Heart left ventricle (tissue), 16 donors: ENCODE measurements at places on chromosomes 7 and 10.
A peak's percentile ranks its signal among the peaks of the same experiment; 100 is the strongest.

- no peak for DNase-seq
Measured at GRCh38 chr10:61702584-61702983, 39.9 kb downstream of the CABCOCO1 start.

GRCh38 chr10:89644691-89644966, 413 bp downstream of the PANK1 start:
- peak; percentile 45 for DNase-seq

GRCh38 chr10:127648885-127649284, 88.1 kb upstream of the FOXI2 start:
- DNase-seq = no peak

DNA sequence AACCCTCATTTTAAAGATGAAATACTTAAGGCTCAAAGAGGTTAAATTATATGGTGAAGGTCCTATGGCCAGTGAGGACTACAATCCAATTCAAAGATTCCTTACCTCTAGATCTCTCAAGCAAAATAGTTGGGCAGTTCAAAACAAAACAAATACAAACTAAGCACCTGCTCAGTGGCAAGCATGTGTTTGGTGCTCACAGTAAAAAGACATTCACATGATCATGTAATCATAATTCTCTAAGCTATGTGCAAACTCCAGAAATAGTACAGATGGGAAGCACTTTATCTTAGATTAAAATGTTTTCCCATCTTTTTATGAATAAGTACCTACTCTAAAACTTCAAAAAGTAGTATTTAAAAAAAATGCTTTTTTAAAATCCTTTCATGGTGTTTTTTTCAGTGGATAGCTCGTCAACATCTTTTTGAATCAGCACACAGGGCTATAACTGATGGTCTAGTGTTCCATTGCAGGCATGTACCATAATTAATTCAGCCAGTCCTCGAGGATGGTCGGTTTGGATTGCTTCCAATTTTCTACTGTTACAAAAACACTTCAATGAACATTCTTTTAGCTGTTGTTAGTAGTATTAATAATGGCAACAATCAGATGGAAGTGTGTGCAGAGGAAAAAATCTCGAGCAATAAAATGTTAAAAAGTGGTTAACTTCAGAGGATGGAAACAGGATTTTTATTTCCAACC, 58.4 kb downstream of the CHCHD3 start:
- DNase-seq = no peak

DNA sequence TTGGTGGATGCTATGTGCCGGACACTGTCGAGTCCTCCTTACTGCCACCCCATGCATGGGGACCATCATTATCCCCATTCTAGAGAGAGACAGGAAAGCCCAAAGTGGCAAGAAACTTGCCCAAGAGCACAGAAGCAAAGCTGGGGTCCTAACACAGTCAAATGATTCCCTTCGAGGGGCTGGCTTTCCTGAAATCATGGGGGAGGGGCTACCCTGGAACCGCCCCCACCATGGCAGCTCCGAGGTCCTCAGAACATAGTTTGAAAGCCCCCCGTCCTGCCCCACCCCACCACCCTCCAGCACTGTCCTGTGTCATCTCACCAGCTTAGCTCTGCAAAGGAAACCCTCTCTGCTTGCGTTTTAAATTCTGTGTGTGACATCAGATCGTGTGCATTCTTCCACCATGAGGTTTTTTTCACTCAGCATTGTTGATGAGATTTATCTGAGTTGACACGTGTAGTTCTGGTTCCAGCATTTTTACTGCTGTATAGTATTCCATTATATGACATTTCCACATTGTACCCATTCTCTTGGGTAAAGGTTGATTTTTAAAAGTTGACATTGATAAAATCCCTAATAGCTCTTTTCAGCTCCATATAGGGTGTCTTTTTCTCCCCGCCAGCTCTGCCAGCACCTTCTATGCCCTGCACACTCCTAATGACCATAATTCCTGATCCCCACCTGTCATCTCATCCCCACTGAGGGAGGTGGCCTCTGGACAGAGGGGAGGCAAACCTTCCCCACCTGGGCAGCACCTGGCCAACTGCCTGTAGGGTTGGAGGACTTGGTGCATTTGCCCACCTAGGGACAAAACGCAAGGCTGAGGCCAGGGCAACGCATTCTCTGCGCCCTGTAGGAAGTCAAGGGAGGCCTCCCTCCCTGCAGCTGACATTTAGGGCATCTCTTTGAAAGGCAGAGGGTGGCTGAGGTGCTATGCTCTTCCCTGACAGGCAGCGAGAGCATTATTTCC, 100.2 kb upstream of the GPR26 start:
- no peak for DNase-seq

DNA sequence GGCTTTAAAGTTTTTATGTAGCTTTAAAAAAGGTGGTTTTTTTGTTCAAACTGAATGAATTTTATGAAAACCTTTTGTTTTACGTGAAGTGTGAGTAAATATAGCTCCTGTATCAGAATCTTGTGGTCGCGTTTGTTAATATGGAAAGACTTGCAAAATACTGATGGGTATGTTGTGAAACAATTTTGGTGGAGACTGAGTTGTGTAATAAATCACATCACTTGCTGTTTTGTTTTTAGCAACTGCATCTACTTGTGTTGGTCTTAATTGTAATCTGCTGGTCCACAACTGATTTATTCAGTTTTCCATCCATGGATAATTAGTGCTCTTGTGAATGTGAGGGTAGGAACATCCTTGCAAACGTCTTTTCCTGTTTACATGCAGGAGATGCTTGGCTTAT, 10.5 kb downstream of the PLXDC2 start:
- DNase-seq = no peak

- no peak for DNase-seq
Measured at GRCh38 chr7:1716263-1717094, 46.4 kb downstream of the ELFN1 start.

- no peak for DNase-seq
Measured at GRCh38 chr7:30352169-30352568, 67.8 kb downstream of the ZNRF2 start.

- DNase-seq = no peak
Measured at GRCh38 chr10:128865436-128866195, 601.4 kb upstream of the MGMT start.

DNA sequence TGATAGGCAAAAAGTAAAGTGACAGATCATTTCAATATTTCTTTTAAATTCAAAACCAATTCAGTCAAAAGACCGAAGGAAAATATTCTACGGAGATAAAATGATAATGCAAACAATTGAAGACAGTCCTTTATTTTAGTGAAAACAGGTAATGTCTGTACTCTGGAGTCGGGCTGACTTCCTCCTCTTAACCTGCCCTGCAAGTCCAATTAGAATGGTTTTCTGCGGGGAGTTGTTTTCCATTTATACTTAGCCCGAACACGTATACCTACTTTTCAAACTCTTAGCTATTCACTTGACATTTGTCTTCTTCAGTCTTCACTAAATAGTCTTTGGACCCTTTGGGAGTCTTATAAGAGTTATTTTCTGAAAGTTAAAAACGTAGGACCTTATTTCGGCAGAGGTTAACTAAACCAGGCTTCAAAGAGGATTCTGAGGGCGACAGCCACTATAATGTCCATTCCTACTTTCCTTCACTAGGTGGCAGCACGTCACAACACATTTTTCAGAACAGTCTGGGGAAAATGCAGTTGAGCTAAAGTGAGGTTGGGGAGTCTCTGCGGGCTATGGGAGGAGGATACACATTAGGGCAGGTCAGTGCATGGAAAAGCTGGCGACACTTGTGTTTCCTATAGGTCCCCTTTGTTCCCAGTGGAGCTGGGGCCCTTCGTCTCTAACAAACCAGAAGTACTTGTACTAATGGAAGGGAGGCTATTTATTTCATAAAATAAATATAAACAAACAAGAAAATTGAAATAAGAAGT, 472.0 kb downstream of the KCNMA1 start:
- DNase-seq = peak; percentile 29

DNA sequence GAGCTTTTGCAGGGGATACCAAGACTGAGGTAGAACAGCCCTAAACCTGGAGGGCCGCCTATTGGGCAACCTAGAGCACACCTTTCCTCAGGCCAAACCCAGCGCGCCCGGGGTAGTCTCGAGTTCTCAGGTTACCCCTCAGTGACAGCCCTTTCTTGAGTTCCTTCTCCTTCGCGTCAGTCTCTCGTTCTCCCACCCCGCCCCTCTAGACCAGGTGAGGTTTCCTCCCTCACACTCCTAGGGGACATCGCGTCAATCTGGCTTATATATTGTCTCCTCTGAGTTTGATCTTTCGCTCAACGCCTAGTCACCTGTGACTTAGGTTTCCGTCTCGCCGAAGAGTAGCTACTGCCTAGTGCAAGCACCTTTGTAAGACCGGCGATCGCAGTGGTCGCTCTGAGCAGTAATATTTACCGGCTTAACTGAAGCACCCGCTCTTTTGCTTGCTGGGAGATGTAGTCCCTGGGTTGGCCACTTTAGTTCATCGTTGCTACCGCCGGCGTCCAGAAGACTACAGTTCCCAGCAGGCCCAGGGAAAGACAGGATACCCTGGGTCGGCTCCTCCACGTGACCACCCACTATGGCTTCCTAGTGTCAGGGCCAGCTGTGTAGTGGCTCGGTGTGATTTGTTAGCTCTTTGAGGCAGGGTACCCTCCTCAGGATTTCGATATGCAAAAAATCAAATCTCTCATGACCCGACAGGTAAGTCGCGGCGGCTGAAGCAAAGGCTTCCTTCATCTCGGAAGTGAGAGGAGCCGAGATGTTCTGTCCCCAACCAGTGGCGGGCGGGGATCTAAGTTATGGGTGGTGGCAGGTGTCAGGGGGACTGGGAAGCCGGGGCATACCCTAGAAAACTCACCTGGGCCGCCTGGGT, at the start of gene VPS50:
Gene VPS50 (plus strand): TSS at position 568 of the 874 bp plus-strand sequence. CDS start 102 bp downstream, at position 670.
- peak; percentile 95 for DNase-seq

GRCh38 chr10:34078017-34078744, 736.9 kb downstream of the PARD3 start:
- DNase-seq = no peak

- DNase-seq = no peak
Measured at GRCh38 chr7:100127866-100128636, 1.3 kb downstream of the MBLAC1 start.

DNA sequence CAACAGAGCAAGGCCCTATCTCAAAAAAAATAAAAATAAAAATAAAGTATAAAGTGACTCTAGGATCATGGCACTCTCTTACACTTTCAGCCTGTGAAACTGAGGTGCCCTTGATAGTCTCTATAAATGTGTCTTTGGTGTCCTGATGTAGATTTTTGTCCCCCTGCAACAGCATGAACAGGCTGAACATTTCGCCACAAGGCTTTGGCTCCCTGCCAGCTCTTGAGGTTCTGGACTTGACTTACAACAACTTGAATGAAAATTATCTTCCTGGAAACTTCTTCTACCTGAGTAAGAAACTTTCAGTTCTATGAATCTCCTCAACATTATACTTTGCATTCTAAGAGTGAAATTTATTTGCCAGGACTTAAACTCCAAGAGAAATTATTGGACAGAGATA, 48.1 kb upstream of the BMS1 start:
- no peak for DNase-seq

GRCh38 chr10:32323051-32323450, 23.9 kb downstream of the EPC1 start:
- DNase-seq = no peak

DNA sequence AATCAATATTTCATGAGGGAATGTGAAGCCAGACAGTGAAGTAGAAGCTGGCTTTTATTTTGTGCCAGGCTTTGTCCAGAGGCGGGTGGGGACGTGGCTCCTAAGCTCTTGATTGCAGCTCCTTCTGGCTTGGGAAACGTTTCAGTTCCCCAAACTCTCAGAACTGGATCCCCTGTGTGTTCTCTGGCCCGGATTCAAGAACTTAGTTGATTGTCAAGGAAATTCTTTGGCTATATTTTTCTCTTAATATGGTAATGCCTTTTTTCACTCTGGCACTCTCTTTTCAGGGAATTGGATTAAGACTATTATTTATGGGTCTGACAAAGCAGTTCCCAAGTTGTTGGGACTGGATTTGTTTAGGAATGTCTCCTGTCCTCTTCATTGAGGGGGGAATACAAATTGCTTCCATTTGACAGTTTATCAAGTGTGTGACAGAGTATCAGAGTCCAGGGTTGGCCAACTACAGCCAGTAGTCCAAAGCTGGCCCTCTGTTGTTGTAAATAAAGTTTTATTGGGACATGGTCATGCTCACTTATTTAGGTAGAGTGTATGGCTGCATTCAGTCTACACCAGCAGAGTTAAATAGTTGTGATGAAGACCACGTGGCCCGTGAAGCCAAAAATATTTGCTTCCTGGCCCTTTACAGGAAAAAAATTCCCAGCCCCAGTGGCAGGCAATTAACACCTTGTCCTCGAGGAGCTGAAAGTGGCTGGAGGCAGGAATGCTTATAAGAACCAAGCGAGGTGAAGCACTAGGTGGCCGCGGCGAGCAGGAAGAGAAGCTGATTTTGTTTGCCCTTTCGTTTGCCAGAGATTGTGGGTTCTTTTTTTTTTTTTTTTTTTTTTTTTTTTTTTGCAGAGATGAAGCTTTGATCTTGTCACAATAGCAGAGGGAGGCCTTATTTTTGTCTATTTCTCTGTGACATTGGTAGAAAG, 34.3 kb downstream of the HTRA1 start:
- DNase-seq = no peak

DNA sequence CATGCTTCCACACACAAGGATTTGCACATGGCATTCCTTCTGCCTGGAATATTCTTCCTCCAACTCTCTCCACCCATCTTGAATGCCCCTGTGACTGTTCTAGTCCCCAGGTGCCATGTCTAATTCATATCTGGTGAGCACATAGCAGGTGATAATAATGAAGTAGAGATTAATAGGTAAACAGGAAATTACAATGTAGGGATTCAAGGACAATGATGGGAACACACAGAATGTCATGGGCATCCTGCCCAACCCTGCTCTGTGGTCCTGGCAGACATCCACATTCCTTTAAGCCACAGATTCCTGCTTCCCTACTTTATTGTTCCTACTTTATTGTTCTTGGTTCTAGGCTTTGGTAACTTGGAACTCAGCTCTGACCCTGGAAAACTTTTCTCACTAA, 115.8 kb downstream of the THSD7A start:
- no peak for DNase-seq

DNA sequence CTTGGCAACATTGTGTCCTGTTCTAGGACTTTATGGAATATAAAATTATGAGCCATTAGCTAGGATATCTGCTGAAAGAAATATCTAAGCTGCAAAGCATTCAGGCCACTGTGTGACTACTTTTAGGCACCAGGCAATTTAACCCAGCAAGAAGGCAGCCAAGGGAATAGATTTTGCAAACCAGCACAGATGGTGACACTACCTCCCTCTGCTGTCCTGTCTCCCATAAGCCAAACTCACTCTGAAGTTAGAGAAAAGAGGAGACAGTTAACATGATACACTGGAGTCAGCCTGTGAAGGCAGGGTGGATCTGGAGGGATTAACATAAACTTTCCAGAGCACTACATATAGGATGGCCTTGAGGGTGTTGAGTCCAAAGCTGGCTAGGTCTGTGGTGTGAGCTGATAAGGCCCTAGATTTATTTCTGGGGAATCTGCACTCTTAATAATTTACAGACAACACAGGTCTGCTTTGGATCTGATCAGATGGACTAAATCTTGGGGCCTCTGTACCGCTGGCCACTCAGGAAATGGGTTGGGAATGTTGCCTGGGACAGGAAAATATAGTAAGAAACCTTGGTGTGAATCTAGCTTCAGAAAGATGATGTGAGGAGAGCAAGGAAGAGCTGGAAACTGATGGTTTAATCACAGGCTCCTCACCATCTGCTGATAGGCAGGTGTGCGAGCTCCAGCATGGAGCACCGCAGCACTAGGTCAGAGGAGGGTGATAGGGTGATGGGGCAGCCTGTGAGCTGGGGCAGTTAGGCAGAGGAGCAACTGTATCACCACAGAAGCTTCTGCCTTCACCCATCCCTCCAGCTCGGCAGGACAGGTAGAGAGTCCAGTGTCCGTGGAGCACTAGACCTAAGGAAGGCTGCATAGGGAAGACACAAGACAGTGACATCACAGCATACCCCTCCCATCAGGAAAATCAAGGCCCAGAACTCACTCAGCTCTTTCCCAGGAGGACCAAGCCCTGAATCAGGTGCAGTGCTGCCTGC, 229.9 kb upstream of the PRSS1 start:
- DNase-seq = no peak
